Frontal cortex (tissue), 4 donors: ENCODE measurements at places on chromosomes 13 and 19. TPM values are rescaled to one million over a fixed set of nuclear protein-coding genes. Genes with fewer than 3 reads are reported as not detected.

PRR22 gene
- 0.41 TPM for total RNA-seq

PEAK3 gene
- total RNA-seq = under 0.01 TPM

FFAR1 gene
- total RNA-seq = not detected

ALG5 gene
- total RNA-seq = 21.2 TPM

PRSS57 gene
- not detected for total RNA-seq

CGB8 gene
- total RNA-seq = not detected

ABHD8 gene
- total RNA-seq = 20.4 TPM

IL12RB1 gene
- total RNA-seq = 0.41 TPM
